ENCODE measurements at places on chromosomes 3 and 15.
A peak's percentile ranks its signal among the peaks of the same experiment; 100 is the strongest.

DNA sequence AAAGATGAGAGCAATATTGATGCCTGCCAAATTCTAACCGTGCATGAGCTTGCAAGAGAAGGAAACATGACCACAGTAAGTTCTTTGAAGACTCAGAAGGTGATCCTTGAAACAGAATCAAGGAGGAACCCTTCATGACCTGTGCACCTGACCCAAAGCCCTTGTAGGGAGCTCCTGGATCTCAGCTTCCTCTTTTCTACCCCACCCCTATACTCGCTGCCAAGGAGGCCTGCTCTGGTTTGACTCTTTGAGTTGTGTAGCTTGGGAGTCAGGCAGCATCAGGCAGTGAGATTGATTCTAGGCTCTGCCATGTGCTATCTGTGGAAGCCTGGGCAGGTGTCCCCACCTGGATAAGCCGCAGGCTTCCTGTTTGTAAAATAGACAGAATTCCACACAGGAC, 10.6 kb downstream of the TTC21A start:
- no peak for DNase-seq

DNA sequence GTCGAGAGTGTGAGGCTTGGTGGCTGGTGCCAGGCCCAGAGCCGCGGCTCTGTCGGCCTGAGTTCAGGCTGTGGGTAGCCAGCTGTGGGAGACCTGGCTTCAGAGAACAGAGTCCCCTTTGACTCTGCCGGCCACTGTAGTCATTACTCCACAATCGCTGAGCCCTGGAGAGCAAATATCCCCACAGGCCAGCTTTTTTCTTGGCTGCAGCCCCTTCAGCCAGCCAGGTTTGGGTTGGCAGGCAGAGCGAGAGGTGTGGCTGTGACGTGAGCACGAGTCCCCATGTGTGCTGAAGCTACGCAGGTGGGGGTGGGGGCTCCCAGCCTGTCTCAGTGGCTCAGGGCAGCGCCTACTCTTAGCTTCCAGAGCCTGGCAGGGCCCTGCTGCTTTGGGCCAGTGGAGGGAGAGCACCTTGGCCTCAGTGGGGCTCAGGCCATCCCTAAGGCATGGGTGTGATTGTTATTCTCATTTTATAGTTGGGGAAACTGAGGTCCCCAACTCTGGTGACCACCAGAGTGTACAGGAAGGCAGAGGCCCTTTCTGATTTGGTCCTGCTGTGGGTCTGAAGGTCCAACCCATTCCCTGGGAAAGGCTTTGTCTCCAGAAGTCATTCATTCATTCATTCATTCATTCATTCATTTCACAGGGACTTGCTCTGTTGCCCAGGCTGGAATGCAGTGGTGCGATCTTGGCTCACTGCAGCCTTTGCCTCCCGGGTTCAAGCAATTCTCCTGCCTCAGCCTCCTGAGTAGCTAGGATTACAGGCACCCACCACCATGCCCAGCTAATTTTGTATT, 45.7 kb upstream of the LCTL start:
- DNase-seq = no peak

GRCh38 chr3:193730511-193730910, 137.5 kb downstream of the OPA1 start:
- no peak for DNase-seq

DNA sequence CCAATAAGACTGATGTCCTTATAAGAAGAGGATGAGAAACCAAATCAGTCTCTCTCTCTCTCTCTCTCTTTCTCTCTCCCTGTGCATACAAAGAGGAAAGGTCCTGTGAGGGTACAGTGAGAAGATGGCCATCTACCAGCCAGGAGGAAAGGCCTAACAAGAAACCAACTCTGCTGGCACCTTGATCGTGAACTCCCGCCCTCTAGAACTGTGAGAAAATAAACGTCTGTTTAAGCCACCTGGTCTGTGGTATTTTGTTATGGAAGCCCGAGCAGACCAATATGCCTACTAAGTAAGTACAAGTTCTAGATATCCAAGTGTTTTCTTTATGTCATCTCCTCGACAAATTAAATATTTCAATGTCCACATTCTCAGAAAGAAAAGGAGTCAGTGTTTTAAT, 44.9 kb upstream of the TMC3 start:
- DNase-seq = no peak

DNA sequence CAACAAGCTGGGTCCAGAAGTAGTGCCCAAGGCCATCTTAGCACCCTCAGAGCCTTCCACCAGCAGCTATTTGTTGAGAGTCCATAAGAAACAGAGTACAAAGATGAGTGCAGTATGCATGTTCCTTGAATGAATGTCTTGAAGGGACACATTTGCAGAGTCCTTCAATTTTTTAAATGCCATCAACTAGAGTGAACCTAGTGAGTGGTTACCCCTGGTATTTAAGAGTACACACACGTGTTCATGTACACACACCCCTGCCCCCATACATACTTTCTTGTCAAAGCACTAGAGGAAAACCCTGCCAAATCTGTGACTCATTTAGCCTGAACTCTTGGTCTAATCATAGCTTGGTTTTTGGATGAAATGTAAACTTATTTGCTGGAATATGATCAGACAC, 84.5 kb upstream of the GALNT15 start:
- no peak for DNase-seq

- DNase-seq = no peak
These were observed 27.3 kb downstream of the PDZRN3 start for GRCh38 chr3:73597476-73597875.

DNA sequence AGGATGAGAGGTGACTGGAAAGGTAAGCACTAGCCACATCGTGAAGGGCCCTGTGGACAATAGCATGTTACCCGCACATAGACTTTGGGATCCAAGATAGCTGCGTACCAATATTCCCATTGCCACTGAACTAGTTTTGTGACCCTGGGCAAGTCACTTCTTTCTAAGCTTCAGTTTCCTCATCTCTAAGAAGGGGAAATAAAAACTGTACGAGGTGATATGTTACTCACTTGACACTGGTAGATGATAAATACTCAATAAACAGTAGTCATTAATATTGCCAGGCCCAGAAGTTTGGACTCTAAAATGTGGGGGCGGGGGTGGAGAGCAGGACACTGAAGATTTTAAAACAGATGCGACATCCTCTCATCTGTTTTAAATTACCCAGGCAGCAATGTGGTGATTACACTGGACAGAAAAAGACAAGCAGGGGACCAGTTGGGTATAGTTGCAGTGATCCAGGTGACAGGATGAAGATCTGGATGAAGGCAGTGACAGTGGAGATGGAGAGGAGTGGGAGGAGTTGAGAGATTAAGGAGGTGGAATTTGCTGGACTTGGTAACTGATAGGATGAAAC, 2.5 kb downstream of the ATG7 start:
- no peak for DNase-seq

- no peak for DNase-seq
These were observed 79.0 kb downstream of the NR2F2 start for GRCh38 chr15:96409215-96410138.

DNA sequence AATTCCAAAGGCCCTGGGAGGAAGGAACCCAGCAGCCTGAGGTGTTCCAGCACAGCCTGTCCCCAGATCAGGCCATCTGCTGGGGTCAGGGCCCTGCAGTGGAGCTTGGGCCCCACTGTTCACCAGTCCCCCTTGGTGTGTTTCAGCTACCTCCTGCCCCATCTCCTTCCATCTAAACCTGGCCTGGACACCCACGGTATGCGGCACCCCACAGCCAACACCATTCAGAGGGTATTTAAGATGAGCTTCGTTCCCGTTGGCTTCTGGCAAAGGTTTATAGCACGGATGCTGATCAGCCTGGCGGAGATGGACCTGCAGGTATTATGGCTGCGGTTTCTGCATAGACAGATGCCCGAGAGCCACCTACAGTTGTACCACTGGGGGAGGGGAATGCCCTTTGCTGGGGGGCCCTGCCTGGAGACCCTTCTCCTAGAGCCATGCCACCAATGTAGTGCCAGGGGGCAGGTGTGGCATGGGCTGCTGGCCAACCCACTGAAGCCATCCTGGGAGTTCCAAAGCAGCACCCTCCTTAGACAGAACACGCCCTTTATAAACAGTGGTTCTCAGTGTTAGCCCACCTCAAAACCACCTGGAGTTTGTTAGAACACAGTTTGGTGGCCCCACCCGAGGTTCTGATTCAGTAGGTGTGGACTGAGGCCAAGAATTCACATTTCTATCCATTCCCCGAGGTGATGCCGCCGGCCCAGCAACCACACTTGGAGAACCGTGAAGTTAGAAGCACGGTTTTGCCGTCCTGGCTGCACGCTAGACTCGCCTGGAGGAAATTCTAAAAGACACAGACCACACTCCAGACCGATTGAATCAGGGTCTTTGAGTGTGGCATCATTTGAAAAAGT, 126.9 kb downstream of the LRRK1 start:
- DNase-seq = no peak

DNA sequence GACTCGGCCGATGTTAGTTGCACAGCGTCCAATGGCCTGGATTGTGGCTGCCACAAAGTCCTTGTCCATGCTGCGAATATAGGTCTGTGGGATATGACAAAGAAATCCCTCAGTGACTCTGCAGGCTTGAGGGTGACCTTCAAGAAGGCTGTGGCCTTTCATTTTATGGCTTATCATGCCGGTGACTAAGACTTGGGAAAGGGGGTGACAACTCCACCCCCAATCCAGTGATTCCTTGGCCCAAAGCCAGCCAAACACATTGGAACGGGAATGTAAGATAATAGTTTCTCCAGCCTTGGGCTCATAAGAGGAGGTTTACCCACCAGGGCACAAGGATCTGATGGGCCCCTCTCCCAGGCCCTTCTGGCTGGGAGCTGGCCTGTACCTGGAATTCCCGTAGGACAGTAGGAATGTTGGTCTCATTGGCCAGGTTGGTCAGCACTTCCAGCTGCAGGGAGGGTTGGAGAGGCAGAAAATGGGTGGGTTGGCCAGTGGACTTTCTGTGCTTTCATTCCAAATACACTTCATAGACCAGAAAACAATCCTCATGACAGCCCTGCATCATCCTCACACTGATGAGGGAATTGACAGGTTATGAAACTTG, 30.7 kb upstream of the CPEB1 start:
- DNase-seq = no peak

DNA sequence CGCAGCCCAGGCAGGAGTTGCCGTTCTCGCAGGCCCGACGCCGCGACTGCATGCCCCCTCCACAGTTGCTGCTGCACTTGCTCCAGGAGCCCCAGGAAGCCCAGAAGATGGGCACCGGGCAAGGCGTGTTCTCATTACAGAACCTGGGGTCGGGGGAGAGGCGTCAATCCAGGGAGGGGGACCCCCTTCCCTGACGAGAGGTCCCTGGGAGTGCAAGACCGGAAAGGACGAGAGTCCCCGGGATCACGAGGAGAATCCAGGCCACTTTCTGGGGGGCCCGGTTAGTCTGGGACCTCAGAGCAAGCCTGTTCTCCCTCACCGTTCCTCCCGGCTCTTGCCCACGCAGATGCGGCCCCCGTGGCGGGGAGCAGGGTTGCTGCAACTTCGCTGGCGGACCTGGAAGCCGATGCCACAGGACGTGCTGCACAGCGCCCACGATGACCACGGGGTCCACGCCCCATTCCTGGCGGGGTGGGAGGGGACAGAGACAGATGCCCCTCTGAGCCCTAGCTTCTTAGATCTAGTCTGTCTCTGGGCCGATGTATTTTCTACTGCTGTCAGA, 113.9 kb downstream of the SEMA5B start:
- no peak for DNase-seq

- DNase-seq = no peak
These were observed 18.0 kb upstream of the ZXDC start for GRCh38 chr3:126493739-126494138.

GRCh38 chr15:95431518-95431917, 899.0 kb upstream of the NR2F2 start:
- DNase-seq = no peak

GRCh38 chr3:39668420-39668819, 141.0 kb upstream of the MYRIP start:
- DNase-seq = peak; percentile 31

- DNase-seq = no peak
These were observed 913.9 kb upstream of the CFAP20DC start for GRCh38 chr3:59963676-59964075.

DNA sequence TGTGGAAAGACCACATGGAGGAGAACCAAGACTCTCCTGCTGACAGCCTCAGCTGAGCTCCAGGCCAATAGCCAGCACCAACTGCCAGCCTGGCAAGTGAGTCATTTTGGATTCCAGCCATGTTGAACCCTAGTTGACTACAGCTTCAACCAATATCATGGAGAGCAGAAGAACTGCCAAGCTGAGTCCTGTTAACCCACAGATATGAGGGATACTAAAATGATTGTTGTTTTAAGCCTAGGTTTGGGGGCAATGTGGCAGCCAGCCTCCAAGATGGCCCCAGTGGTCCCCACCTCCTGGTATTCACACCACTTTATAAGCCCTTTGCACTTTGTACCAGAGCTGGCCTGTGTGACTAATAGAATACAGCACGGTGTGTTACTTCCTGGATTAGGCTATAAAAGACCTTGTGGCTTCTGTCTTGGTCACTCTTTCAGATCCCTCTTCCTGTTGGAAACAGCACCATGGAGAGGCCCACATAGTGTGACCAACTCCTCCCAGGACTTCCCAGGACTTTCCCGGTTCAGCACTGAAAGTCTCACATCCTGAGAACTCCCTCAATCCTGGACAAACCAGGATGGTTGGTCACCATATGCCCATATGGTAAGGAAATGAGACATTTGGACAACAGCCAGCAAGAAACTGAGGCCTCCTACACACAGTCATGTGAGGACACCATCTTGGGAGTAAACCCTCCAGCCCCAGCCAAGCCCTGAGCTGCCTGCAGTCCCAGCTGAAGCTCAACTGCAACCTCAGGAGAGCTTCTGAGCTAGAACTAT, 32.4 kb upstream of the CDV3 start:
- no peak for DNase-seq

DNA sequence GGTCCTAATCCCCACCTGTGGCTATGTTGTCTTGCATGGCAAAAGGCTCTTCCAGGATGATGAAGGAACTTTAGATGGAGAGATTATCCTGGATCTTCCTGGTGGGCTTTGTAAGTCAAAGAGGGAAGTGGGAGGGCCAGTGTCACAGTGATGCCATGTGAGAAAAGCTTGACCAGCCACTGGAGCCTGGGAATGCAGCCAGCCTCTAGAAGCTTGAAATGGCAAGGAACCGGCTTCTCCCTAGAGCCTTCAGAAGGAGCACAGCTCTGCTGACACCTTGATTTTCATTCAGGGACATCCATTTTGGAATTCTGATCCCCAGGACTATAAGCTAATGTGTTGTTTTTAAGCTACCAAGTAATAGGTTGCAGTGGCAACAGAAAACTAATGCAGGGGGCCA, 58.3 kb downstream of the CLEC3B start:
- DNase-seq = no peak

Data from NCI-H2081 (cell line).